ENCODE measurements at places on chromosomes 12 and 14. TPM values are rescaled to one million over a fixed set of nuclear protein-coding genes. Genes with fewer than 3 reads are reported as not detected.

GRCh38 chr14:81219759-81220579 is 790 bp downstream of the GTF2A1 start:
- peak; percentile 71 for DNase-seq

The TTC9 gene
- total RNA-seq: not detected

GRCh38 chr14:81537193-81537592 is 3.5 kb upstream of the SEL1L start:
- DNase-seq: no peak

The ACRBP gene
- not detected for total RNA-seq

The FOXN3 gene
- total RNA-seq: 15.9 TPM

DNA sequence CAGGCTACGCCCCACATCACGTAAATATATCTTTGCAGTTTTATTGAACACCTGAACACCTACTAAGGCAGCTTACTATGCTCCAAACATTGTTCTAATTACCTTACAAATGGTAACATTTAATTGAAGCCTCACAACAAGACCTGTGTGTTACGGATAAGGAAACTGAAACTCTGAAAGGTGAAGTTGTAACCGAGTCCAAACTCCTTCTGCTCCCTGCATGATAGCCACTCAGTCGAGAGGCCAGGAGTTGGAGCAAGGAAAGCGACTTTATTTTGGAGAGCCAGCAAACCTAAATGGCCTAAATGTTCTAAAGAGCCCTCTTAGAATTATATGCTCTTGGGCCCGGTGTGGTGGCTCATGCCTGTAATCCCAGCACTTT is 12.6 kb upstream of the TRPV4 start:
- no peak for DNase-seq

The SLC8A3 gene
- not detected for total RNA-seq

DNA sequence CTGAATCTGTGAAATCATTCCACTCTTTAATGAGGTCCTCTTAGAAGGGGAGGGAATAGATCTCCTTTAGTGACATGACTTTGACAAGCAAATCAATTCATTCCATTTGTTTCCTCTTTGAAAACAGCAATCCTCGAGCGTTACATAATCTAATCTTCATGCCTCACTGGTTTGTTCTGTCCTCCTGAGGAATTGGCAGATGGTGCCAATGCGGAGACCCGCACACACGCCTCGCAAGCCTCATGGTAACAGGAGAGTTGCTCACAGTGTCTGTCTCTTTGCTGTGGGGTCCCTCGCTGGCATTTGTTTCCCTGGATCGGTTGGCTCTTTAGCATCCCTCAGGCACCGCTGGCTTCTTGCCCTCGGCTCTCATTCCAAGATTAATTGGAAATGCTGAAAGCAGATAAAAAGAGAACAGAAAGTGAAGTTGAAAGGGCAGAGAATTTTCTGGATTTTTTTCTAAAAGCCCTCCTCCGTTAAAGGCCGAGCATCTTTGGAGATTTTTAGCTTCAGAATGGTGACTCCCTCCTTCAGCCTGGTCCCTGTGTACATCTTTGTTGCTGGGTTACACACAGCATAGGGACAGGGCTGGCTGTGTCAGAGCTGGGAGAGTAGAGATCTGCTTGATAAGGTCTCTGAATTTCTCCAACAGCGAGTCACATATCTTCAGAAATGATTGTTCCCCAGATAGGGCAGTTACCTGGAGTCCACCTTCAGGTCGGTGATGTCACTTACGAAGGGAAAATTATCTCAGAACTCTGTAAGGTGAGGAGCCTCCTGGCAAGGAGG is 10.1 kb upstream of the CABP1 start:
- DNase-seq: peak; percentile 17

DNA sequence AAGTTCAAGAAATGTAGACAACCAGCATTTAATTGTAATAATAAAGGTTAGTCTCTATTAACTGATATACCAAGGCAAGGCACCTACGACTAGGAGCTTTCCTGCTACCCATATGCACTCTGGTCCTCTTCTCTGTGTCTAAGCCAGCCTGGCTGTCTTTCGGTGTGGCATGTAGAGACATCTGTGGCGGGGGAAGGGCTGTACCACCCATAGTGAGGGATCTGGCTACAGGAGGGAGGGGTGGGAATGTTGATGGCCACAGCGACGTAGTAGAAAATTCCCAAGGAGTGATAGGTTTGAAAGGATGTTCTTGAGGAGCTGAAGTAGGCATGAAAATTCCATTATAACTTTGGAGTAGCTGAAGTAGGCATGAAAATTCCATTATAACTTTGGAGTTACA is 344.2 kb downstream of the ATP23 start:
- no peak for DNase-seq

DNA sequence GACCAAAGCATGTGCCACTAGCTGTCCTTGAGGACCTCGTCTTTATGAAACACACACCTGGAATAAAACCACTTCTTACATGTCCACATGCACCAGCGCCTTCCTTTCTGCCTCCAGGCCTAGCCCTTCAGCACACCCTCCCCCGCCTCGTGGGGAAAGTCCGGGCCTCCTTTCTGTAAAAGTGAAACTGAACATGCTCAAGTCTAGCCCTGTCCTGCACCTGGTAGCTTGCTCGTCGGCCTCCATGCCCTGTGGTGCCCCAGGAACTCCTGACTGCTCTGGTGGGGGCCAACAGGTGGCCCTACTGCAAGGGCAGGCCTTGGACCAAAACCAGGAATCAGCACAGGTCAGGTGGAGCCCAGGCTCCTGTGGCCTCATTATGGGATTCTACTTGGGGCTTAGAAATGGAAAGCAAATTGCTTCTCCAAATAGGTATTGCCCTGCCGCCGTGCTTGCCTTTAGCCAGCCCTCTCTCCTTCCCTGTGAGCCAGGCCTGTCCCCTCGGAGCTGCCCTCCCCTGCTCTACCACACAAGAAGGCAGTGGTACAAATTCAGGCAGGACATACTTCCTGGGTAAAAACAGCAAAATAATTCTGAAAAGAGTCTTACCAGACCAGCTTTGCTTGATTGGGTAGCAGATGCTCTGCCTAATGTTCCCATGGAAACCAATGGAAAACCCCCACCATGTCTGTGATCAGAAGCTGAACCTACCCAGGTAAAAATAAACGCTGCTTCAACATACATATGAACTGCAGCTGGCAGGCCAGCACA is 43.5 kb downstream of the ERH start:
- no peak for DNase-seq

GRCh38 chr14:104994978-104995377 is 9.4 kb downstream of the CLBA1 start:
- no peak for DNase-seq

The ADIPOR2 gene
- 18.8 TPM for total RNA-seq

The CCDC197 gene
- total RNA-seq: not detected

The KRT71 gene
- not detected for total RNA-seq

- peak; percentile 10 for DNase-seq
Measured at GRCh38 chr12:115268451-115268850, 584.5 kb upstream of the TBX3 start.

The ZNF140 gene
- total RNA-seq: 17.2 TPM

The PA2G4 gene
- total RNA-seq: 120 TPM

DNA sequence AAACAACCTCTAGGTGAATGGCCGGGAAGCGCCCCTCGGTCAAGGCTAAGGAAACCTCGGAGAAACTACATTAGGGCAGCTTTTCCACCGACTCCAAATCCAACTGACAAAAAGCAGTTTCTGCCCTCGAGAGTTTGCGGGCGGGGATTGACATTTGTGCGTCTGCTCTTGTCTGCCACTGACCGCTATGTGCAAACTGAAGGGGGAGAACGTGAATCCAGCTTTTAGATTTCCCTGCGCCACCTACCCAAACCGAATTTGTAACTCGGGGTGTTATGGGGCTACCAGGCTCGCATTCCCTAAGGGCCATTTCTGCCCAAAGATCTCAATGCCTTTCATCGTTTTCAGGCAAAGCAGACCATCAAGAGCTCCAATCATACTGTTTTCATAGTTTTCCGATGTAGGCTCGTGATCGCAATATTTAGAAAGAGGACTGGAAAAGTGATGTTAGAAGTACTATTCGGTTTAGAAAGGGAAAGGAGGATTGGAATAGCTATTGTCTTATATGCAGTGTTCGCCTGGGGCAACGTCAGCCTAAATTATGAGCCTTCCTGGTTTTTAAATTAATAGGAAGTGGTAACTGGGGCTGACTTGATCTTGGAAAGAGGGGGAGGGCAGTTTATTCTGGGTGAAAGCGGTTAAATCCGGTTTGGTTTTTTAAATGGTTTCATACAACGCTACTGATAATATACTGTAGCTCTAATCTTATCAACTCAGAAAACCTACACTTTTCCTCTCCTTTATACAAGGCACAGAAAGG is 45.4 kb downstream of the BCAT1 start:
- DNase-seq: peak; percentile 53

DNA sequence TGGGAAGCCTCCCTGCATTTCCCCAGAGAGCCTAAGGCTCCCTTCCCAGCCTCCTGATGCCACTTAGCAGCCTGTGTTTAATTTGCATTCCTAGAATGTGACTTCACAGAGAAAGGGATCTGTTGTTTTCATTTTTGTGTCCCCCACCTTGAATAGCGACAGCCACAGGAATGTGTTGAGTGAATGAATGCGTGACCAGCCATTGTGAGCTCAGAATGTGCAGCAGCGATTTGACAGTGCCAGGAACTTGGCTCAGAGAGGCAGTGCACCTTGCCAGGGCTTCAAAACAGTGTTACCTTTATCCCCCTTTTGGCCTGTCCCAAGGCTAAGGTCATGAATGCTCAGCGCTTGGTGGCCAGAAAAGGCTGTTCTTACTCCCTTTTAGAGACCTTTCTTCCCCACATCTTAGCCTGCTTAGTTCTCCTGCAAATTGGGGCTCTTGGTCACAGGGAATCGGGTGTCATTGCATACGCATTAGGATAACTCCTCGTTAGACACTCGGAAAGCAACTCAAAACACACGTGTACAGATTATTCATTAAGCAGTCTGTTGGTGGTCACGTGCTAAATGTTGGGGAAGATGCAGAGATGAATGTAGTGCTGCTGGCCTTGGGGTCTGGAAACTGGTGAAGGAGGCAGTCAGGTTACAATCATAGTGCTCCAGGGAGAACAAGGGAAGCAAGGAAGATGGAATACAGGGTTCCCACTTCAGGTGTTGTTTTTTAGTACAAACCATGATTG is 9.8 kb downstream of the NTF3 start:
- peak; percentile 70 for DNase-seq
